ENCODE measurements at places on chromosomes 3 and 15.

- DNase-seq: no peak
Observed at GRCh38 chr3:171825222-171825828, 15.0 kb upstream of the PLD1 start.

GRCh38 chr3:29516164-29516563, 235.3 kb downstream of the RBMS3 start:
- no peak for DNase-seq

GRCh38 chr3:117630469-117630868, 920.9 kb downstream of the TUSC7 start:
- DNase-seq: no peak

GRCh38 chr3:194624956-194625355, 8.3 kb downstream of the TMEM44 start:
- DNase-seq: no peak

- no peak for DNase-seq
Observed at GRCh38 chr3:145070795-145071194, 1090.2 kb downstream of the PLOD2 start.

DNA sequence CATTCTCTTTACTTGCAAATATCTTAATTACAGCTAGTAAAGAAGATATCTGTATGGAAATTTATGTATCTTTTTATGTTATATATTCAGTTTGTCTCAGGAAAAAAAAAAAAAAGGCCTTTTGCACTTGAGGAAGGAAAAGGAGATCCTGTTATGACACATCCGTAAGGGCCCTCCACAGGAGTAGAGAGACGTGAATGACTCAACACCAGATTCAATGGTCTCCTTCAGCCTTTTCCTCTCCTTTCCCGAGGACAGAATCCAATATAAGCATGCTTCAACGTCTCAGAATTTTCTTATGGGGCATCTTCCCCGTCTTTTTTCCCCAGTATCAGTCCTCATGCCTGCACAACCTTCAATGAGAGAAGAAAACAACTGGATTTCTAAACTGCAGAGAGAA, 340.3 kb downstream of the NTRK3 start:
- peak; percentile 15 for DNase-seq

DNA sequence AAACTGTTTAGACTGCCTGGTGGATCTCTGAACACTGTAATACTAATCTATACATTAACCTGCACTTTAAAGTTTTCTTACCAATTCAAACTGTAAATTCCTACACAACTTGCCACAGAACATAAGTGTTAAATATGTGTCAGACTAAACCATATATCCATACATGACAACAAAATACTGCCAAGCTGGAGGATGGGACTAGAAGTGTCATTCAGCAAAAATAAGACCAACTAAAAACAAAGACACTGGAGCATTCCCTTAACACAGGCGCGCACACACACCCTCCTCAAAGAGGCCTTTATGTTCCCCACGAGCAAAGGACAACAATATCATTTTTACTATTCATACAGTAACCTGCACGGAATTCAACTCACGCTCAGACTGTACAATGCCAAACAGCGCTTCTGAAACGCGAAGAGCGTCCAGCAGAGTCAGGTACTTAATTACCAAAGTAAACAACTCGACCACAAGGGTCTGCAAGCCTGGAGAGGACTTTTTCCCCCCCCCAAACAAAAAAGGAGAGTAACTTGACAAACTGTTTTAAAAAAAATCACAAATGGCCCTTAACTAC, 1.1 kb downstream of the DCUN1D1 start:
- DNase-seq: no peak

- peak; percentile 91 for DNase-seq
Observed at GRCh38 chr15:40367686-40368611, 9.9 kb downstream of the DISP2 start.

DNA sequence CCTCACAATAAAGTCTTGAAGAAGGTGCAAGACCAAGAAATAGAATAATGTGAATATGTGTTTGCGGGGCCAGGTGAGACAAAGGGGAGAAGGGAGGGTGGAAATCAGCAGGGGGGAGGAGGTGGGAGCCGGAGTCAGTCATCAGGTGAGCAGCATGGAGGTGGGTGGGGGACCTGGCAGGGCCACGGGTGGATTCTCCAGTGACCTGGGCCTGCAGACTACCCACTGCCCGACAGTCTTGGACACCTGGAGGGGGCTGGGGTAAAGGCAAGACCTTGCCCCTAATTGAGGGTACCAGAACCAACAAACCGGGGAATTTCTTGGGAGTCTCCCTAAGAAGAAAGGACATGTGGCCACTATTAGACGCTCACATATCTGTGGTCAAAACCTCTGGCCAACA, 95.8 kb downstream of the CHSY1 start:
- no peak for DNase-seq

DNA sequence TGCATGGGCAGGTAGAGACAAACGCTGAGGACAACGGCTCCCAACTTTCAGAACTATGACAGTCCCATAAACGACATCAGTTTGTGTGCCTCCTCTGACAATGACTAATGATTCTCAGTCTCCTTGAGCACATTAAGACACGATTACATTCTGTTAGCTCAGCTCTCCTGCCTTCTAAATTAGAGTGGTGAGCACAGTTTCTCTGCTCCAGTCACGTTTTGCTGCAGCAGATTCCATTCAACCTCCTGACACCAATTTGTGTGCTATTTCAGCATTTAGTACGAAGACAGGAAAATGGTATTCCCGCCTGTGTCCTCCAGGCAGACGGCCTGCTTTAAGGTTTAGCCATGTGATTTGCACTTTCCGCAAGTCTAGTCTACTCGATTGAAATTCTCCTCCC, 458.4 kb upstream of the CFAP20DC start:
- DNase-seq: no peak

- no peak for DNase-seq
Observed at GRCh38 chr3:147318900-147319299, 87.4 kb downstream of the ZIC4 start.

DNA sequence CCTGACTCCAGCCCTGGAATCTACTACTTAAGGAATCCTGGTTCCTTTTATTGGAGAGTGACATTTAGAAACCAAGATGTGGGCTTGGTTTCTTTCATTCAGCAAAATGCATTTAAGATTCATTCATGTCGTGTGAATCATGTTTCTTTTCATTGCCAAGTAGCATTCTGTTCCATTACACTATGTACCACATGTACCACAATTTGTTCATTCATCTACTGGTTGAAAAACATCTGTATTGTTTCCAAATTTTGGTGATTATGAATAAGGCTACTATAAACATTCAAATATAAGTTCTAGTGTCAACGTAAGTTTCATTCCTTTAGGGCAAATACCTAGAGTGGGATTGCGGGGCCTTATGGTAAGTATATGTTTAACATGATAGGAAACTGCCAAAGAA, 264.2 kb downstream of the VPS13C start:
- no peak for DNase-seq

DNA sequence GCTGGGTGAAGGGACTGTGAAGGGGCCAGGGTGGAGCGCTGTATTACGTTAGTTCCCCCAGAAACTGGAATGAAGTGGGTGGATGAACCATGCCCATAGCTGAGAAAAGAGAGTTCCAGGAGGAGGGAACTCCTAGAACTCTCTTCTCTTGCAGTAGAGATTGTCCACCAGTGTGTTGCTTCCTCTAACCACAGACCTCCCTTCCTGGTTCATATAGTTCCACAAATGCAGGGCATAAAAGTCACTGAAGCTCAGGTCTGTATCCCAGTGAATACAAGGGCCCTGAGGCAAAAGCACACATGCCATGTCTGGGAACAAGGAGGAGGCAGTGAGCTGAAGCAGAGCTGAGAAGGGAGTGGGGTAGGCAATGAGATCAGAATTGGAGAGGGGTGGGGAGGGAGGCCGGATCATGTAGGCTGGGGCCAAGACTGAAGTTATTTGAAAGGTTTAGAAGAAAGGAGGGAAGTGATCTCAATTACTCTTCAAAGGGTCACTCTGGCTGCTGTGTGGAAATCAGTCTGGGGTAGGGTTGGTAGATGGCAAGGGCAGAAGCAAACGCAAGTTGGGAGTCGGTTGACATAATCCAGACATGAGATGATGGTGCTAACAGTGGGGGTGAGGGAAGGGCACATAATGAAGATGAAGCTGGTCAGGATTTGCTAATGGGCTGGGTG, 6.5 kb downstream of the A4GNT start:
- peak; percentile 72 for DNase-seq

DNA sequence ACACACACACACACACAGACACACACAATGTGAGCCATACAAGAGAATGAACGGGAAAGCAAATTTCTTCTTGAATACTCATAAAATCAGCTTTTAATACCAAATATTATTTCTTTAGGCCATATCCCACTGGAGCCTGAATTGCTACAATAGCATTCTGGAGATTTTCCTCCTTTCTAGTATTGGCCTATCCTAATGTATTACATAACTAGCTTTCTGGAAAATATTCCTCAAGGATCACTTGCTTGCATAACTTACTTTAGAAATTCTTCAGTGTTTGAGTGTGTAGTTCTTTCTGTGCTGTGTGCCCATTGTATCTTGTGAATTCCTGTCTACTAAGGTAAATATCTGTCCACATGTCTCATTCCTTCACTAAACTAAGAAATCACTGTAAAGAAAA, 351.0 kb upstream of the MCTP2 start:
- DNase-seq: no peak

DNA sequence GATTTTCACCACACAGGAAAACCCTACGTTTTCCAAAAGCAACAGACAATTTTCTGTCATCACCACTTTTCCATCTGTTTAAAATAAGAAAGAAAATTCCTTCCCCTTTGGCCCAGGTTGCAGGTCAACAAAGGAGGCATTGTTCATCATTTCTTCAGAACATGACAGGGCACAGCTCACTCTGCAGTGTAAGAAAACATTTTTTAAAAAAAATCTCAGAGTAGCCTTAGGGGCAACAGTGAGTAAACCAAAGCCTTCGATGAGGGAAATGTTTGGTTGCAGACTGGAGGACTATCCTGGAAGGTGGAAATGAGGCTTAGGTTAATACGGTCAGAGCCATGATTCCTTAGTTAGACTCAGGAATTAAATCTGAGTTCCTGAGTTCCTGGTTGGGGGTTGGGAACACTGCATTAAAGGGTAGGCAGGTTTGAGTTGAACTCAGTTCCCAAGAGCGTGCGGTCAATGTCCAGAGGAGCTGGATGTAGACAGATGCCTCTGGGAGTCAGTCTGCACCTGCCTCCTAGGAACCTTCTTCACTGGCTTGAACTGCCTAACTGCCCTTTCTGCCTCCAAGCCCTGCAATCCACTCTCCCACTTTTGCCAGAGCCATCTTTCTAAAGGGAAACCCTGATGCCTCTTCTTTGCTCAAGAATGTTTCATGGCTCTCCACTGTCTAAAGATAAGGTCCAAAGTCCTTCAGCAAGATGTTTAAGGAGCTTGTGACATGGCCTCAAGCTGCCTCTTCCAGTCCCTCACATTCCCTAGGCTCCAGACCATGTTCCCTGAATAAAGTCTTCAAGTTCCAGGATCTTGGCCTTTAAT, 3.3 kb upstream of the HES1 start:
- DNase-seq: no peak

DNA sequence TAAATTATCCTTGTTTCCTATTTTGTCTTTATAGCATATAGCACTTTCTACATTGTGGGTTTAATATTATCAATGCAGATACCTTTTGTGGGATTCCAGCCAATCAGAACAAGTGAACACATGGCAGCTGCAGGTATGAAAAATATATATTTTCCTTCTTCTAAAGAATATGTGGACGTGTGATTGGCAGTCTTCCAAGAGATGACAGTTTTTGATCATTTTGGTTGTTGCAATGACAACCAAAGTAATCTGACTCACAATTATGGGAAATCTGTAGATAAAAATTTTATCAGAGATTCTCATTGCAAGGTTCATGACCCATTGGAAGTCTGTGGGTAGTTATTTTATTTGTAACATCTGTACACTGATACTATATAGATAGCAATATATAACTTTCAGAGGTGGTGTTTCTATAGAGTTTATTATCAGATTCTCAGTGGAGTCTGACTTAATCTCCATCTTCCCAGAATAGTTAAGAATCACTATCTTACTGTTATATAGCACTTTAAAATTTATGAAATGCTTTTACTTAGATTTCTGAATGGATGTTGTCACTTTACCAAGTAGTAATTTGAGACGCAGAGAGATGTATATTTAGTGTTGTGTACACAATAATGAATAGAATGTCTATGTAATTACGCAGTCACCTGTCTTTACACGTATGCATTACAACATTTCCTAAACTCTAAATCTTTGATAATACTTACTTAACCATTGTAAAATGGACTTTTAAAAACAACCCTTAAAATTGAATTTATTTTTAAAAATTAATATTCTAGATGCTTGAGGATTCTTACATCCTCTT, 82.5 kb downstream of the STT3B start:
- DNase-seq: no peak

GRCh38 chr3:171248426-171249111, 211.6 kb downstream of the TNIK start:
- no peak for DNase-seq

GRCh38 chr3:64650096-64650622, 37.6 kb downstream of the ADAMTS9 start:
- DNase-seq: no peak

- DNase-seq: no peak
Observed at GRCh38 chr3:195245531-195245951, 25.4 kb downstream of the XXYLT1 start.

GRCh38 chr3:82130046-82130445, 368.6 kb upstream of the GBE1 start:
- peak; percentile 91 for DNase-seq

GRCh38 chr15:36617529-36618196, 38.2 kb downstream of the CDIN1 start:
- DNase-seq: peak; percentile 71

DNA sequence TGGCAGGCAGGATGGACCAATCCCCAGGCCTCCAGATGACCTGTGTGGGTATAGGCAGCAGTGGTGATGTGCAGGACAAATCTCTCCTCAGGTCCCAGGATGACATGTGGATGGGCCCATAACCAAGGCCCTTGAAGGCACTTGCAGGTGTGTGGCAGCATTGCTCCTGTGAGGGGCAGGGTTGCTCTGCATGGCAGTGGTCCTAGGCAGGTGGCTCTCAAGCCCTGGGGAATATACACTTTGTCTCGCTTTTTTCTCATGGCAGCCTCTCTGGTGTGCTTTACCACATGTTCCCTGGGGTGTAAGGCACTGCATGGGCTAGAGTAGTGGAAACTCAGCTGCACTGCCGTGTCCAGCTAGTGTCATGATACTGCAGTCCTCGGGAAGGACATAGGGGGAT, 503.6 kb downstream of the UNC13C start:
- DNase-seq: no peak

- DNase-seq: peak; percentile 58
Observed at GRCh38 chr3:64271631-64272030, 46.4 kb upstream of the PRICKLE2 start.

DNA sequence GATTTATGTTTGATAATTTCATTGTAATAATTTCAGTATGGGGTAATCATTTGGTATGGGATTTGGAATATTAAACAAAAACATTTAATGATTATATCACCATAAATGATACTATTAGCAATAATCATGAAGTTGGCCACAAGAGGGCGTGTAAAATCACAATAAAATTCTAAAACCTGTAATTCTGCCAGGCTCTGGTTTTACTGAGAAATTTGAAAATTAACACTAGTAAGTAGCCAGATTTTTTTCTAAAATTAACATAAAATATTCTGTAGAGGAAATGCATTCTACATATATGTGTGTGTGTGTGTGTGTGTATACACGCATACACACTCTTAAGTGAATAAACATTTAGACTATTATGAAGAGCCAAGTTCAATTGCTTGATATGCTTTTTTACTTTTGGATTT, 40.5 kb downstream of the FEZF2 start:
- no peak for DNase-seq
